ENCODE measurements at places on chromosomes 7 and 10.

DNA sequence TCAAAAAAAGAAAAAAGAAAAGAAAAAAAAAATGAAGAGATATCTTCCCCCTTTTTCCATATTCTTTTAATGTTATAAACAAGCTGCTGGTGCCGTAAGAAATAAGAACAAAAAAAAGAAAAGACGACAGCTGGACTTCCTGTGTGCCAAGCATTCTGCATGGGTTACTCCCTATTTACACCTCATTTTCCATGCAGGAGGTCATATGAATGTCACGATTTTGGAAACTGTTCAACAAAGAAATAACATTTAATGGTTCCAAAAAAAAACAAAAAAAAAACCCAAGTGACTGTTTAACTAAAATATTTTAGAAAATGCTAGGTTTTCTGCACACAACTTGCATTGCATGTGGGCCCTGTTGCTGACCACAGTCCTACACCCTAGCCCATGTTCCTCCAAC, 159.3 kb downstream of the TNS3 start:
- no peak for DNase-seq

DNA sequence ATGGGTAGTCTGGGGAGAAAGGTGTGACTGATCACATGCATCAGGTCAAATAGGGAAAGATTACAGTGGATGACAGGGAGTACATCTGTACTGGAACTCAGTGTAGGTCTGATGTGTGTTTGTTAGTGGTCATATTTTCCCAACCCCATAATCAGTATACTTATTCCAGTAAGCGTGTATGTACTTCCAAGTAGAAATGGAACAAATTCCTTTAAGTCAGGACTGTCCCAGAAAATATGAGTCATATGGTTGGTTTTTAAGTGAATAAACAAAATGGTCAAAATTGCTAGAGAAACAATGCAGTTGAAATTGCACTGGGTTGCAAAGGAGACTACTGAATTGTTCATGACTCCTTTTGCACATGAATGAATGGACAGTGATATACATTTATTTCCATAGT, 118.8 kb upstream of the MYO3A start:
- DNase-seq = no peak

- no peak for DNase-seq
Measured at GRCh38 chr10:47331491-47331890, 9.2 kb downstream of the GDF2 start.

DNA sequence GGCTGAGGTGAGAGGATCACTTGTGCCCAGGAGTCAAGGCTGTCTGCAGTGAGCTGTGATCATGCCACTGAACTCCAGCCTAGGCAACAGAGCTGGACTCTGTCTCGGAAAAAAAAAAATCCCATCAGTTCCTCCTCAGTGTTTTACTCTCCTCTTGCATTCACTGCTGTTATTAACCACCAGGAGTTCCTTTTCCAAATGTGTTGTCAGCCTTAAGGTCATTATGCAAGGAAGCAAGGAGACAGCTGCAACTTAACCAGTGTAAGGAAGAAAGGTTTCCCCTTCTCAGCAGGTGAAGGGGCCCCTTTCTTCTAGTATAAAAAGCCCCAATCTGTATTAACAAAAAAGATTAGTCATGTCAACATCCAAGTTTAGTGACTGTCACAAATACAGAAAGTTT, 86.6 kb upstream of the LEP start:
- no peak for DNase-seq

DNA sequence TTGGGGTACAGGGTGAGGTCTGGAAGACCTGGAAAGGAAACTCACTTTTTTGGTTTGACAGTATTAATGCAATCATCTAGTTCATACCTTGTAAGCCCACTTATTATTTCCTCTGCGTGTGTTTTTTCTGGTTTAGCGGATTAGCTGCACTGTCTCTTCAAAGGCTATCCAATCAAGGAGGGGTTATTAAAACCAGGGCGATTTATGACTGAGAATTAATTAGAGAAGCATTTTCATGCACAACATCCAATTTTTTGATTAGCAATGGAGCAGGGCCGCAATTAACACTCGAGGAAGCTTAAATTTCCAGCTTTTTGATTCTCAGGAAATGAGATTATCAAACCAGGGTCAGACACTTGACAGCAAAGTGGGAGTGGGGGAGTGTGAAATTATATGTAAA, 248.9 kb downstream of the EXOC4 start:
- DNase-seq = no peak

GRCh38 chr10:73828161-73828560, 16.8 kb upstream of the NDST2 start:
- no peak for DNase-seq

GRCh38 chr7:155291045-155291530, 6.6 kb upstream of the INSIG1 start:
- DNase-seq = no peak

GRCh38 chr10:52778511-52779392, 6.2 kb upstream of the MBL2 start:
- DNase-seq = no peak

DNA sequence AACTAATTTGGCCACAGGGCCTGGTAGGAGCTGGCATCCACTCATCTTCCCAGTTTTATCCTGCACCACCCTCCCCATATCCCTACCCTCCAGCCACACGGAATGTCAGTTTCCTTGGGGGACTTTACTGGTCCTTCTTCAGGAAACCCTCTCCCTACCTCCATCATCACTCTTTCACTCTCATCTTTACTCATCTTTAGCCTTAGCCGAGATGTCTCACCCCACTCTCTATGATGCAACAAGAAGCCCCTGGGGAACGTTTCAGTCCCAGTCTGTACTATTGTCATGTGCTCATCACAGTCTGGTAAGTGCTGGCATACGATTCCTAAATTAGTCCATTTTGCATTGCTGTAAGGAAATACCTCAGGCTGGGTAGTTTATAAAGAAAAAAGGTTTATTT, 34.9 kb upstream of the TMEM248 start:
- no peak for DNase-seq
